ENCODE measurements at places on chromosomes 3 and 15.

GRCh38 chr15:92690395-92690794 lies 34.8 kb upstream of the FAM174B start:
- no peak for DNase-seq

DNA sequence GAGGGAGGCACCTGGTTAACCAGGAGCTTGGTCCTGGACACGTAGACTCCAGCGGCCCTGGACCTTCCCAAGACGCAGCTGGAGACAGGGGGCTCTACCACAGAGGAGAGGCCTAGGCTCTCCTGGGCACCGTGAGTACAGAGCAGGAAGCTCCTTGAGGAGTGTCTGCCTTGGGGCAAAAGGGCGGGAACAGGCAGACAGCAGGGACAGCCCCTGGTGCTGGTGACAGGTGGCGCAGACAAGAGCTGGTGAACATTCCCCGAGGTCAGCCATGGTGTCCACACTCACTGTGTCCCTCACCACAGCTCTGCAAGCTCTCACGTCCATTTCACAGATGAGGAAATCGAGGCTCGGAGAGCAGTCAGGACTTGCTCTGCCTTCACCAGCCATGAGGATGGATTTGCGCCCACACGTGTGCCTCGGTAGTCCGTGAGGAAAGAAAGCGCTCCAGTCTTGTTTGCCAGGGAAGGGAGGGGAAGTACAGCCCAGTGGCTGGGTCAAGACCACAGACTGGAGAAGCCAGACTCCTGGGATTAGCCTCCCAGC lies 2.6 kb upstream of the PLXNA1 start:
- DNase-seq = no peak

GRCh38 chr3:5806192-5806591 lies 618.7 kb downstream of the EDEM1 start:
- DNase-seq = no peak

GRCh38 chr15:92391640-92392039 lies 2.0 kb upstream of the ST8SIA2 start:
- DNase-seq = no peak

DNA sequence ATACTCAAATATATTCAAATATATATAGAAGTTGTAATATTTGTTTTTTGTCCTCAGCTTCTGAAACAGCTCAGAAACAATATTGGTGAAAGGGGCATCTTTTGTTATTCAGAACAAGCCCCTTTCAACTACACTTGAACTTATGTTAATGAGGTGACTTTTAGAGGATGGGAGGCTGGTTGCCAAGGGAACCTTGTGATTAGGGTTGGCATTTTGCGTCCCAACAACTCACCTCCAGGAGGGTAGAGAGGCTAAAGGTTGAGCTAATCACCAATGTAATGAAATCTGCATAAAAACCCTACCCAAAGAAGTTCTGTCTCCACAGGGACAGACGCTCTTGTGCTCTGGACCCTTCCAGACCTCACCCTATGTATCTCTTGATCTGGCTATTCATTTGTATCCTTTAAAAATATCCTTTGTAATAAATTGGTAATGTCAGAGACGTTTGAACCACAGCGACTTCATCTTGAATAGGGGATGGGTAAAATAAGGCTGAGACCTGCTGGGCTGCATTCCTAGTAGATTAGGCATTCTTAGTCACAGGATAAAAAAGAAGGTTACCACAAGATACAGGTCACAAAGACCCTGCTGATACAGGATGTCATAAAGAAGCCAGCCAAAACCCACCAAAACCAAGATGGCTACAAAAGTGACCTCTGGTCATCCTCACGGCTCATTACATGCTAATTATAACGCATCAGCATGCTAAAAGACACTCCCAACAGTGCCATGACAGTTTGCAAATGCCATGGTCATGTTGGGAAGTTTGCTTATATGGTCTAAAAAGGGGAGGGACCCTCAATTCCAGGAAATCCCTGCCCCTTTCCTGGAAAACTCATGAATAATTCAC lies 111.1 kb downstream of the FMN1 start:
- DNase-seq = no peak

GRCh38 chr3:186724911-186725310 lies 7.8 kb downstream of the KNG1 start:
- no peak for DNase-seq

DNA sequence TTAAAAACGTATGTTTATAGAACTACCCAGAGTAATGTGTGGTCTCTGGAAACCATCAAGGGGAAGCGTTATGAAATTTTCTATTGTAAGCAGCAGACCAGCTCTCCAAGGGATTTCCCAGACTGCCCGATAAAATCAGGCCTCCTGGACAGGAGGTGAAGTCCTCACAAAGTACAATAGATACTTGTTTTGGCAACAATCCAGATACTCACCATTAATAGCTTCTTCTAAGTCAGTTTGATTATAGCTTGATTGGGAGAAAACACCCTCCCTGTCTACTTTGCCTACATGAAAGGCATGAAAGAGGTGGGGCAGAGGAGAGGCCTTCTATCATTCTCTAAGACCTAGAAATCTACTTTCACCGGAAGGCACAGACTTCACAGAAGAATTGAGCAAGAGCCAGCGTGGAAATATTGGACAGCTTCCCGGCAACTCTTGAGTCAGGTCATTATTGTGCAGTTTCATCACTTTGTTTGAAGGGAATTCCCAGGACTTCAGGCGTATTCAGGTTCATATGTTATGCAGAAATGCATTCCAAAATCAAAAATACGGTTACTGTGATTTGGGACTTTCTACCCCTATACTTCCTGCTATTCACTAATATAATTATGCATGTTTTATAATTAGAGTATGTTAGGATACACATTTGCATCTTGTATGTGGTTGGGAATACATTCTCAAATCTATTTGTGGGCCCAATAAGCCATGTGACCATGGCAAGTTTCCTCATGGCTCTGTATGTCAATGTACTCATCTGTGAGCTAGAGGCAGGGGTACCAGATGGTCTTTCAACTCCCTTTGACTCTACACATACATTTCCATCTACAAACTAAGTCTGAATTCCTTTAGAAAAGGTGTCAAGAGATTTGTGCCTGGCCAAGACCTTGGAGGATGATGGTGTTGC lies 103.5 kb downstream of the CD47 start:
- DNase-seq = no peak

DNA sequence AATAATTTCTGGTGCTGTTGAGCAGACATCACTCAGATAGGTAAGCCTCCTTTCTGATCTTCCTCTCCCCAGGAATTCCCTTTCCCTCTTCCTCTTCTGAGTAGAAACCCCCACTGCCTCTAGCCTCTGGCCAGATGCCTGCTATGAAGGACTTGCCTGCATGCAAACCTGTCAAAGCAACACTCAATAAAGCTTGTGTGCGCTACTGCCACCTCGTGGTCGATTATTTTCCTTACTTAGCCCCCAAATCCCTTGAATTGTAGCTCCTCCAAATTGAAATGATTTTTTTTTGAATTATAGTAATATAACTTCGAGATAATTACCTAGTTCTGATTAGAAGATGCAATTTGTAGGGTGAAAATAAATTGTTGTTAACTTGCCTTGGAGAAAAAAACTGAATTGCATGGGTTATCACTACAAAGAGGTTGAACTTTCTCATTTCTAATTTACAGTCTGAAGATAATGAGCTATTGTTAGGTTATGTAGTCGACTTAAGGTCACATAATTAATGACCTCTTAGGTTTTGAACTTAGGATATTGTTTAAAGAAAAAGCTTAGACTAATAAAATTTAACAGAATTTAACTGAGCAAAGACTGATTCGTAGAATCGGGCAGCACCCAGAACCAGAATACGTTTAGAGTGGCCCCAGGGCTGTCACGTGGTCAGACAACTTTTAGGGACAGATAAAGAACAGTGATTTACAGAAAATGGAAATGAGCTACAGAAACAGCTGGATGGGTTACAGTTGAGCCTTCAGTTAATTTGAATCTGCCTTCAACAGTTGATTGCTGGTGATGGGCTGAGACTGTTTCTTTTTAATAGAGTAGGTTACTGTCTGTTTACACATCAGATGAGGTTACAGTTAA lies 269.3 kb downstream of the ARPP21 start:
- DNase-seq = peak; percentile 16

Measured in activated gamma-delta T cell treated with Interleukin-2 at 50 U/mL for 16 hours (primary cell).